ENCODE measurements at places on chromosomes 16 and 17.

GRCh38 chr16:31696968-31697743, 169.5 kb downstream of the AHSP start:
- no peak for DNase-seq

DNA sequence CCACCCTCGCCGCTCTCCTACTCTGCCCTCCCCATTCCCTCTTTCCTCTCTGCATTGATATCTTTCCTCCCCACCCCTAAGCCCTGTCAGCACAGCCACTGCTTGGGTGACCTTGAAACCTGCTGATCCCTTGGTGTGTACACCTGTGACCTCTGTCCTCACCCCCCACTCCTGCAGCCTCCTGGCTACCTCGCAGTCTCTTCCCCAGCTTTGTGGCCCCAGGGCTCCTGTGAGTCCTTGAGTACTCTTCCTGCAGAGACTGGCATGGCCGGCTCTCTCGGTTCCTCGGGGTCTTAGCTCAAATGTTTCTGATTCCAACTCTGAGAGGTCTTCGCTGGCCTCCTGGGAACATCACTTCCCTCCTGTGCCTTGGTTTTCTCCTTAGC, 31.7 kb downstream of the ADCY7 start:
- no peak for DNase-seq

GRCh38 chr16:77470851-77471250, 36.0 kb upstream of the ADAMTS18 start:
- no peak for DNase-seq

- DNase-seq: no peak
These were observed 3.4 kb upstream of the SSH2 start for GRCh38 chr17:29933379-29933778.

- no peak for DNase-seq
These were observed 1202.9 kb upstream of the CDH8 start for GRCh38 chr16:63239065-63239570.

DNA sequence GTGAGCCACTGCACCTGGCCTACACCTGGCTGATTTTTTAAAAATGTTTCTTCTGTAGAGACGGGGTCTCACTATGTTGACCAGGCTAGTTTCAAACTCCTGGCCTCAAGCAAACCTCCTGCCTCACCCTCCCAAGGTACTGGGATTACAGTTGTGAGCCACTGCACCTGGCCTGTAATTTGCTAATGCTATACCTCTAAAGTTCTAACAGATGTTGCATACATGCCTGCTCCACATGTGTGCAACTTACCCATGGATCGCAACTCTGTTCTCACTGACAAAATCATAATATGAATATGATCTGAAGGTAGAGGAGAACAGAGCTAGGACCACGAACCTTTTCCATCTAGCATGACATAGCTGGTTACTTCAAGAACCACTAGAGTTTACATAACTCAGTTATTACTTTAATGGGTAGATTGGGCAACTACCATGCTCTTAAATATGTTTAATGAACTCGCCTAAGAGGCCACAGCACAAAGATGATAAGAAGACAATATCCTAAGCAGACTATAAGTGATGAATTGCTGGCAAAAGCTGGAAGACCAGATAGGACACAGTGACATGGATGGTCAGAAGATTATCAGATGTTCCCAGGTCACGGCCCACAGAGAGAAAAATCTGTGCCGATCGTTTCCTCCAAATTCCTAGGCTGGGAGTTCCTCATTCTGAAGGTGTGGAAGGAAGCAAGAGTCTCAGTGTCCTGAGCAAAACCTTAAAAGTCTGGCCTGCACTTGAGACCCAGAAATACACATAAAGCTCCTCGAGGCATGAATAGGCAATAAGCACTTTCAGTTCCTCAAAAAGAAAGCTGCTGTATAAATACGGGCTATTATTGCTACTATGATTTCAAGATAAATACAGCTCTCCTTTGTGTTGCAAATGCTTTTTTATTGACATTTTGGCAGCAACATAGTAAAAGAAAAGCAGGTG, 53.6 kb upstream of the ICAM2 start:
- no peak for DNase-seq

GRCh38 chr16:854808-855410, 54.4 kb upstream of the GNG13 start:
- DNase-seq: no peak

- DNase-seq: no peak
These were observed 250.3 kb upstream of the SOX9 start for GRCh38 chr17:71870546-71870862.

DNA sequence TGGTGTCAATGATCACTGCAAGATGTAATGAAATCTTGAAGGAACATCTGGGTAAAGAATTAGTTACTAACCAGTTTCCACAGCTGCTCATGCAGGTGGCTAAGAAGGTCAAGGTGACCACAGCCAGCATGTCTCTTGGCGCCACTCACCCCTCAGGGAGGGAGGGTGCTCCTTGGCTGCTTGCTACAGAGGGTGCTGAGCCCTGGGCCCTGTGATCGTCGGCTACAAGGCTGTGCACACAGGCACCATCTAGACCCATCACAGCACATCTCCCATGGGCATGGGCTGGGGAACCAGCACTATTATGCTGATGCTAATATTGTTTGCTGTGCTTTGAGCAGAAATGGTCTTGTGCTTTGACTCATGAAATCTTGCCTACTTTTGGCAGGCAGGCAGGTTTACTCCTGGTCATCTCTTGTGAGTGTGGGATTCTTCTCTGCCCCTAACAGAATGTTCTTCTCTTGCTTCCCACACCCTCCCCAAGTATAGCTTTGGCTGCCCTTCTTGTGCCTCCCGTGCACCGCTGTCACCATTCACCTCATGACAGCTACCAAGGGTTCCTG, 36.4 kb downstream of the TXNDC11 start:
- no peak for DNase-seq

DNA sequence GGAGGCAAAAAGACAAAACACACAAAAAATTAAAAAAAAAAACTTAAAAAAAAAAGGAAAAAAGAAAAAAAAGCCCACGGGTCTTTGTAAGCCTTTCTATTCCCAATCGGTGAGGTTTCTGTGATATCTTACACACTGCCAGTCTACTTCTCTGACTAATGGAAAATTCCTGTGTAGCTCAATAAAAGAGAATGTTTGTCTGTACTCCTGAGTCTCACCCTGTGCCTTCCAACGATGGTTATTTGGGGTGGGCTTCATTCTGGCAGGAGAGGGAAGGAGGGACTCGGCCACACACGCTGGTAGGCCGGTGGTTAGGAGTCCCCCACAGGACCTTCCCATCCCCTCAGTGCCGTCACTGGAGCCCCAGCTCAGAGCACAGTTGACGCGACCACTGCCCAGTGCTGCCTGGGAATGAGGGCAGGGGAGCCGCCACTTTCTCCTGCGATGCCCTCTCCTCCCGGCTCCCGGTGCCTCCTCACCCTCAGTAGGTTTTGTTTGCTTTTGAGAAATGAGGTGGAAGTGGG, 68.0 kb downstream of the AMFR start:
- DNase-seq: no peak

- DNase-seq: no peak
These were observed 257.9 kb upstream of the CACNG5 start for GRCh38 chr17:66577041-66577440.

DNA sequence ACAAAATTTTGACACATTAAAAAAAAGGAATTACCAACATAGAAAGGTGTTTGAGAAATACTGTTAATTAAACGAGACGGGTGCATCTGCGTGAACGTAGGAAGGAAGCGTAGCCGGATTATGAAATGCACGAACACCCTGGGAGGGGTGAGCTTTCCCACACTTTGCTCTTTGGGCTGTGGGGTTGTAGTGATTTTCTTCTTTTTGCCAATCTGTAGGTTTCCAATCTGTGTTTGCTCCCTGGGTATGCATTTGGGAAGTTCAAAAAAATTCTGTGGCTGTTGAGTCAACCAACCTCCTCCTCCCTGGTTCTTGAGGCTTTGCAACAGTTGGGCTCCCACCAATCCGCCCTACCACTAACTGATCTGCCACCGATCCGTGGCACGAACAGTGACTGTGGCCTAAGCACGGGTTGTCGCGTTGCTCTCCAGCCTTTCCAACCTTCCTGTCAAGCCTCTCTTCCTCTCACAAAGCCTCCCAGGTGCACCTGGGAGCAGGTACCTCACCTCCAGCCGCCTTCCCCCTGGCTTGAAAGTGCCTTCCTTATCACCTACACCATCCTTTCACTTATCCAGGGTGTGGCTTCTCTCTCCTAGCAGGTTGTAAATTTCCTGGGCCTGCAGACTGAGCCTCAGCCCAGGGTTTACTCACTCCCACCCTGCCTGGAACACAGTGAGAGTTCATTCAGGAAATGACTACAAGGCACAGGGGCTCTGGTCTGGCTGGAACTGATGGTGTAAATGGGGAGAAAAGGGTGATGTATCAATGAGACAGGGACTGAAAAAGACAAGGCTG, 16.6 kb downstream of the RTN4RL1 start:
- no peak for DNase-seq

DNA sequence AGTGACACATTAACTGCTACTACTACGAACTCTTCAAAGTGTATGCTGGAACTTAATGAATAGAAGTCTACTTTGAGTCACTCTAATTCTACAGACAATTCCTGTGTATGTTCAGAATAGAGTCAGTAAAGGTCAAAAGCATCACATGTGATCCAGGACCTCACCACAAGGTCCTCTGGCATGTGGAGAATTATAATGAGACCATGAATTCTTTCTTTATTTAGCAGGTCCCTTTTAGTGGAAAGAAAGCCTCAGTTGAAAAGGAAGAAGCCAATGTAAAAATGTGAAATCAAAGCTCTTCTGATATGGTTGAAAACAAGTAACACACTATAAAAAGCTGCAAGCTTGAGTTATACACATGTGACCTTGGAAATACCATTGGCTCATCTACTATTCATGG, 1612.1 kb upstream of the GOT2 start:
- no peak for DNase-seq

- DNase-seq: no peak
These were observed 7.5 kb downstream of the ASPSCR1 start for GRCh38 chr17:81984773-81985410.

DNA sequence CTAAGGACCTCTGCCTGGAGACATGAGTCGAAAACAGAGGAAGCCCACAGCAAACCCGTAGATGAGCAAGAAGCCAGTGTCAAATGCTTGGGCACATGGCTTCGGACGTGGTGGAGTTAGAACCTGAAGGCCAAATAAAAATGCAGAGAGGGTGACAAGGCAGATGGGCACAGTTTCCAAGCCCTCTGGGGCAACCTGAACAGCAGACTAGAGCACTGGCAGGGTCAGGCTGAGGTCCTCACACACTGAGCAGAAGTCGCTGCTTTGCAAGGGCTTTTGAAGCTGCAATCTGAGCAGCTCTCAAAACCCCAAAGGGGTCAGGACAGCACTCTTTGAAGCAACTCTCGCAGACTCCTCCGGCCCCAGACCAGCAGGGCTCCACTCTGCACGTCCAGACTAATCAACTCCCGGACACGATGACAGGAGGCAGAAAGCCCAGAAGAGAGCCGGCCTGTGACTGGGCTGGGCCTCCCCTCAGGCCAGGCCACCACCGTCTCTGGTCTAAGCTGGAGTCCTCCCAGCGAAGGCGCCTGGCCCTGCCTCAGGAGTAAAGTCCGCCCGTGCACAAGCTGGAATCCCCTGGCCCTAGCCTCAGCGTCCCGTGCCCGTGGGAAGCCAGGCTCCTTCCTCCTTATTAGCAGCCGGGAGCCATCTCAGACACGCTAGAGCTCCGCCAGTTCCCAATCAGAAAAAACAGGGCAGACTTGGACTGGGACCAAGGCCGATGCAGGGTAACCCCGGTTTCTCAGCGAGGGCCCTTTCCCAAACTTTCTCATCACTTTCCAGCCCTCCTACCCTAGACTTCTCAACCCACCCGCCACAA, 924 bp downstream of the SMARCD2 start:
- DNase-seq: no peak

DNA sequence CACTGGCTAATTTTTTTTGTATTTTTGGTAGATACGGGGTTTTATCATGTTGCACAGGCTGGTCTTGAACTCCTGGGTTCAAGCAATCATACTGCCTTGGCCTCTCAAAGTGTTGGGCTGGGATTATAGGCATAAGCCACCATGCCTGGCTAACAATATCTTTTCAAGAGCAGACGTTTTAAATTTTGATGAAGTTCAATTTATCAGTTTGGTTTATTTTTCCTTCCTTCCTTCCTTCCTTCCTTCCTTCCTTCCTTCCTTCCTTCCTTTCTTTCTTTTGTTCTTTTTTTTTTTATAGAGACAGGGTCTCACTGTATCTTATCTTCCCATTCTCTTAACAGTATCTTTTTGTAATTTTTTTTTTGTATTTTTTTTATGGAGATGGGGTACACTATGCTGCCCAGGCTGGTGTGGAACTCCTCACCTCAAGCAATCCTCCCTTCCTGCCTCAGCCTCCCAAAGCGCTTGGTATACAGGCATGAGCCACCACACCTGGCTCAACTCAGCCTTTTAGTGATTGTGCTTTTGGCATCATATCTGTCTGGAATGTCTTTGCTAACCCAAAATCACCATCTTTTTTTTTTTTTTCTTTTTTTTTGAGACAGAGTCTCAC, 13.6 kb upstream of the GIP start:
- DNase-seq: no peak

DNA sequence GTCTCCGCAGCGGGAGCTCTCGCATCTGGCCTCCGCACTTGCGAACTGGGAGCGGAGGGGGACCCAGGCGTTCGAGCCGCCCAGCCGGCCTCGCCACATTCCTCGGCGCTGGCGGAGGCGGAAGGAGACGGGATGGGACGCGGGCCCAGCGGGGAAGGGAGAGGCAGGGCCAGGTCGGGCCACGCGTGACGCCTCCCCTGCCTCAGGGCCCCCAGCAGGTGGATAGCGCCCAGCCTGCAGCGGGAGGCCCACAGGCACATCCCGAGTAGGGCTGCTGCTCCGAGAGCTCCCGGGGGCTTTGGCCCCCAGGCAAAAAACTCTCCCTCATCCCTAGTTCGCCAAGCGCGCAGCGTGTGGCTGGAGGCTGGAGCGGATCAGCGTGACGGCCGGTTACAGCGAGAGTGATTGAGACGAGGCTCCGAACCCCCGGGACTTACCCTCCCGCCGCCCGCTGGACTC, 800 bp downstream of the PLEKHH3 start:
- no peak for DNase-seq

- DNase-seq: peak; percentile 69
These were observed 13.7 kb downstream of the RARA start for GRCh38 chr17:40322358-40323315.

GRCh38 chr16:66049865-66050264, 316.6 kb upstream of the CDH5 start:
- DNase-seq: no peak

DNA sequence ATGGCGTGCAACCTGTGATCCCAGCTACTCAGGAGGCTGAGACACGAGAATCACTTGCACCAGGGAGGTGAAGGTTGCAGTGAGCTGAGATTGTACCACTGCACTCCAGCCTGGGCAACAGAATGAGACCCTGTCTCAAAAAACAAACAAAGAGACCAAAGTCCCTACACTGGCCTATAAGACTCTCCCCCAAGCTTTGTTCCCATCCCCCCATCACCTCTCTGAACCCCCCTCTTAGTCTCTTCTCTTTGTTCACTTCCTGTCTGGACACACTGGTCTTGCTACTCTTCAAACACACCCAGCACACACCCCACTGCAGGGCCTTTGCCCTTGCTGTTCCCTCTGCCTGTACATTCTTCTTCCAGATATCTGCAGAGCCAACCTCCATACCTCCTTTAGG, 7.8 kb upstream of the SCNN1B start:
- DNase-seq: no peak
